ENCODE measurements at places on chromosomes 2 and 18.

- DNase-seq: no peak
Observed at GRCh38 chr2:169732075-169732474, 1.6 kb upstream of the KLHL23 start.

GRCh38 chr2:236395067-236395466 lies 130.9 kb upstream of the ASB18 start:
- DNase-seq: no peak

GRCh38 chr18:10131081-10131459 lies 217.3 kb downstream of the VAPA start:
- no peak for DNase-seq

DNA sequence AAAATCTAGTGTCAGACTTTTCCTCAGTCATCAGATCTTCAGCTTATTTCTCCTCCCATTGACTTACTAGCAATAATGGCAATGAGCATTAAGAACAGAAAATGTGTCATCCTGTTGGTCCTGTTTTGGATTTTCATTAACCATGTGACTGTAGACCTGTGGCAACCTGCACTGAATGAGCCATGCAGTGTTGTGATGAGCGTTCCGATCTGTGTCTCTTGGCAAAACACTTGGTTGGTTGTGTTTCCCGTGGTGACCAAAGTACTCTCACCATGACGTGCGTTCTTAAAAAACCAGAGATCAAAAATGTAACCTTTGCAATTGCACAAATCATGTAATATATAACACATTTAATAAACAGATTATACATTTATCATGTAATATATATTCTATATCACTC lies 138.6 kb downstream of the MAP3K20 start:
- no peak for DNase-seq

DNA sequence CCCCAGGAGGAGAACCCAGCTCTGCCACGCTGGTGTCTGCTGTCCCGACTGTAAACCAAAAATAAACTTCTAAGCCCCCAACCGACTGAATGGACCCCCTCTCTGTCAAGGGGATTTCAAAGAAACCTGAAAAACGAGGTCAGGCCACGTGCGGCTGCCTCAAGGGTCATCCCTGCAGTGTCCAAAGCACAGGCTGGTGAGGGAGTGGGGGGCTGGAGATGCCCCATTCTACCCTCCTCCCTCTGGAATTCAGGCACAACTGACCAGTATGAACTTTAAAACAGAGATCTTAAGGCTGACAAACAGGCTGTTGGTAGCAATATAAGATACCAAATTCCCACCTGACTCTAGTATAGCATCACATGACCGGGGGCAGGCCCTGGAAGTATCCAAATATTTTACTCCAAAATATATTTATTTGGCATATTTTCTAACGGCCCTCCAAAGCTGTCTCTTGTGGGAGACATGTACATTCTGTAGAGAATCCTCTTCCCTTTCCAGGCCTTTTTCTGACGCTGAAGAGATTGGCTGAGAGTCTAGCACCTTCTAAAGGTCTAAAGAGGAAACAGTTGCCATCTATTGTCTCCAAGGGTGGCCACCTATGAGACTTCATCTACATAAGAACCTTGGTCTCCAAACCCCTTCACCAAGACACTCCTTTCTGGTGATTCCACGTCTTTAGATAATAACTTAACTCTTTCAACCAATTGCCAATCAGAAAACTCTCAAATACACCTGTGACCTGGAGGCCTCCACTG lies 40.4 kb upstream of the CTDP1 start:
- no peak for DNase-seq

- no peak for DNase-seq
Observed at GRCh38 chr18:45851161-45851925, 25.9 kb downstream of the SIGLEC15 start.

- no peak for DNase-seq
Observed at GRCh38 chr2:96108541-96109360, 7.6 kb downstream of the ADRA2B start.

DNA sequence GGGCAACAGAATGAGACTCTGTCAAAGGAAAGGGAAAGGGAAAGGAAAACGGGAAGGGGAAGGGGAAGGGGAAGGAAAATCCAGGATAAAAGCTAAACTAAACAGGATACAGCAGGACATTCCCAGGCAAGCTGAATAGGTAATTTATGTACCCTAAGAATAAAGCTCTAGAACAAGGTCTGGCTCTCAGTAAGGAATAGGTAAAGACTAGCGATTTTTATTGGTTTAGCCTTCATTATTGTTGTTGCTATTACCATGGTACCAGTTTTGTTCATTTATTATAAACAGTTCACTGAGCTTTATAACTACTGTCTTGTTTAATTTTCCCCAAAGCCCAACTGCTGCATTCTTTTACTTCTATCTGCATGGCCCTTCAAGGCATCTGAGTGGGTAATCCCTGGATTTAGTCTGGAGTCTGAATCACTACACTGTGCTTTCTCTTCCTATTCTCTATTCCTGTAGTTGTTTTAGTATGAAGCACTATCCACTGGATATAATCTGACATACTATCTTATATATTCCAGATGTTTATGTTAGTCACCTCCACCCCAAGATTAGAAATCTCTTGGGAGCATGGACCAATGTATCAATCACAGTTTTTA lies 127.1 kb upstream of the TANK start:
- no peak for DNase-seq

DNA sequence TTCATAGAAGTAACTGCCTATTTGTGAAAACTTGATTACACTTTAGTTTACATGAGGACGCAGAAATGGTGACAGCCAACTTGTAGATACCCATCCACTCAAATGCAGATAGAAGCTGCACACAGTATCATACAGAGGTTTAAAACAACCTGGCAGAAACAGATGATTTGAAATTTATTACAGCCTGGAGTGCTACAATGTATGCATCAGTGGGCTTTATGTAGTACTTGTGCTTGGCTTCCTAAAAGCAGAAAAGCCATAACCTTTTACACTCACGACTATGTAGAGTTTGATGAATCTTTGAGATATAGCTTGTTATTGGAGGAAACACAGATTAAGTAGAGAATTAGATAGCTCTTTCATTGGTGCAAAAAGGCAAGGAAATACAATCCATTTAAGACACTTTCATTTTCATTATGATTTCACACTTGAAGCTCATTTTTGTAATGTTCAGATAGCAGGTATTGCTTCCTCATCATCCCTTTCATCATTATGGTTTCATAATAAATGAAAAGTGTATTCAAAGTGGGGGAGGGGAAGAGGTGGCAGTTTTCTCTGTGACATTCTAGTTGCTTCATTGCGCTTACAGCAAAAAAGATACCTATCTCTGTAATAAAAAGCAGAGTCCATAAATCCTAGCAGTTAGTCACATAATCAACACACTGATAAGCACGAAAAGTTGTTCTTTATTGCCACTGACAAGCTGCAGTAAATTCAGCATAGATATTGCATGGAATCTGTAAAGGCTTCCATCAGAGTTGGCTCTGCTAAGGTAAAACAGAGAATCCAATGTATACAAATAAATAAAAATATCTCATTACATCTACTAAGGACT lies 789.8 kb upstream of the FSHR start:
- DNase-seq: no peak

- no peak for DNase-seq
Observed at GRCh38 chr18:25464227-25464626, 112.3 kb upstream of the ZNF521 start.

GRCh38 chr18:77343846-77344510 lies 94.3 kb downstream of the GALR1 start:
- no peak for DNase-seq

DNA sequence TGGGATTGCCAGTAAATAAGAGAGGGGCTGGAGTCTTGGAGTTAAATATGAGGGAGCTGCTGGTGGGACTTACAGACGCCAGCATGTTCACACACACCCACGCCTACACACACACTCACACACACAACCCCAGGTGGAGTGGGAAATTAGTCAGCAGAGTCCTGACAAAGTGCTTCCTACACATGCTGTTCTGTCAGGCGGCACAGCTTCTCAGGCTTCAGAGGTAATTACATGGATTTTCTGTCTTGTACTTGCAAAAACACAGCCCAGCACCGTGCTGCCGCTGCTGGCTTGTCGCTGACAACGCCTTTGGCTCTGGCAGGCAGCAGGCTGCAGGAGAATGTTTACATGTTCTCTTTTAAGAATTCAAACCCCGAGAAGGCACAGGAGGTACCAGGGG lies 1186.3 kb upstream of the CELF4 start:
- DNase-seq: no peak

GRCh38 chr2:209984291-209984690 lies 18.1 kb upstream of the RPE start:
- no peak for DNase-seq

DNA sequence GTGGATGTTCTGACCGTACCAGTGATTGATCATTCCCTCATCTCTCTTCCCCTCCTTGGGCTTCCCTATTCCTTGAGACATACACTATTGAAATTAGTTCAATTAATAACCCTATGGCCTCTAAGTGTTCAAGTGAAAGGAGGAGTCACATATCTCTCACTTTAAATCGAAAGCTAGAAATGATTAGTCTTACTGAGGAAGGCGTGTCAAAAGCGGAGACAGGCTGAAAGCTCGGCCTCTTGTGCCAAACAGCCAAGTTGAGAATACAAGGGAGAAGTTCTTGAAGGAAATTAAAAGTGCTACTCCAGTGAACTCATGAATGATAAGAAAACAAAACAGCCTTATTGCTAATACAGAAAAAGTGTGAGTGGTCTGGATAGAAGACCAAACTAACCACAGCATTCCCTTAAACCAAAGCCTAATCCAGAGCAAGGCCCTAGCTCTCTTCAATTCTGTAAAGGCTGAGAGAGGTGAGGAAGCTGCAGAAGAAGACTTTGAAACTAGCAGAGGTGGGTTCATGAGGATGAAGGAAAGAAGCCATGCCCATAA lies 144.4 kb upstream of the LYPD6 start:
- DNase-seq: no peak

DNA sequence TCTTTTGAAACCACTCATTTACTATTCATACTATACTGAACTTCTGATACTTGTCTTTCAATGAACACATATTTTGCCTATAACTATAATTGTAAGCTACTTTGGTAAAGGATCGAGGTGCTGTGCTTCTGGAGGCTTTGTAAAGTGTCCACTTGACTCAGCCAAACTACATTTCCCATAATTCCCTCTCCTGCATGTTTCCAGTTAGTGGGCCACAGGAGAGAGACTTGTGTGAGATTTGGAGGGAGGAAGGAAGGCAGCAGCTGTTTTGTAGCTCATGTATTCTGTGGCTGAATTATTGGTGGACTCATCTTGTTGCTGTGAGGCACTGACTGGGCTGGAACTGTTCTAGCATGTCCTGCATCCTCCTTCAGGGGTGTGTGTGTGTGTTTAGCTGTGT lies 328.8 kb downstream of the ARL6IP6 start:
- DNase-seq: no peak

DNA sequence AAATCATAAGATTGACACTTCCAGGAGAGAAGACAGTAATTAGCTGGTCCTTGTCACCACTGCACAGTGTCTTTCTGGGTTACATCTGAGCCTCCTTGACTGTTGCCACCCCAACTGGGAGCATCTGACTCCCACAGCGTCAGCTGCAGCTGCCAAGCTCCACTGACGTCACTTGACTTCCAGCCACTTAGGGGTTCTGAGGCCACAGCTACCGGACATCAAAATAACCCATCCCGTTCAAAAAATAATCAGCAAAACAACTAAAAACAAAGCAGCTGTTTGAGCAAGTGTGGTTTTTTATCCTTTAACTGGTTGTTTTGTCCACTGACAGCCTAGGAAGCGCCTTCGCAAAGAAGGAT lies 206.5 kb upstream of the AGAP1 start:
- DNase-seq: no peak

GRCh38 chr2:136288249-136288648 lies 170.3 kb upstream of the CXCR4 start:
- DNase-seq: no peak

GRCh38 chr18:55857409-55857808 lies 269.4 kb upstream of the TCF4 start:
- DNase-seq: no peak

- DNase-seq: no peak
Observed at GRCh38 chr2:174717916-174718315, 46.4 kb downstream of the CHRNA1 start.

- DNase-seq: no peak
Observed at GRCh38 chr2:230178546-230179485, 41.0 kb downstream of the SP110 start.

GRCh38 chr2:237509905-237510304 lies 22.9 kb downstream of the MLPH start:
- DNase-seq: no peak

DNA sequence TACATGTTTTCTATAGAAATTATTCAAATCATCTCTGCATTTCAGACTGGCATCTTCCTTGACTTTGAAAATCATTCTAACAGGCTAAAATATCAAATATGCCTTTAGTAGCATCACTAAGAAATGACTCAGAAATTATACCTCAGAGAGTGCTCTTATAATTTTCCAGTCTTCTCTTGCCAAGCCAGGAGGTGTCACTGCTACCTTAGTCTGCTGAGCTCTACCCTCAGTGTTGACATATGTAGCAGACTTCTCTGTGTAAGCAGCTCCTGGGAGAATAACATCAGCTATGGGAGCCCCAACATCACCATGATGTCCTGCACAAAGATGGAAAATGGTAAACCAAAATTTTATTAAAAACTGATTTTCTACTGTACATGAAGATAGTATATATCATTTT lies 31.6 kb downstream of the NDUFS1 start:
- DNase-seq: no peak

- DNase-seq: no peak
Observed at GRCh38 chr2:235330775-235331451, 162.9 kb upstream of the AGAP1 start.

DNA sequence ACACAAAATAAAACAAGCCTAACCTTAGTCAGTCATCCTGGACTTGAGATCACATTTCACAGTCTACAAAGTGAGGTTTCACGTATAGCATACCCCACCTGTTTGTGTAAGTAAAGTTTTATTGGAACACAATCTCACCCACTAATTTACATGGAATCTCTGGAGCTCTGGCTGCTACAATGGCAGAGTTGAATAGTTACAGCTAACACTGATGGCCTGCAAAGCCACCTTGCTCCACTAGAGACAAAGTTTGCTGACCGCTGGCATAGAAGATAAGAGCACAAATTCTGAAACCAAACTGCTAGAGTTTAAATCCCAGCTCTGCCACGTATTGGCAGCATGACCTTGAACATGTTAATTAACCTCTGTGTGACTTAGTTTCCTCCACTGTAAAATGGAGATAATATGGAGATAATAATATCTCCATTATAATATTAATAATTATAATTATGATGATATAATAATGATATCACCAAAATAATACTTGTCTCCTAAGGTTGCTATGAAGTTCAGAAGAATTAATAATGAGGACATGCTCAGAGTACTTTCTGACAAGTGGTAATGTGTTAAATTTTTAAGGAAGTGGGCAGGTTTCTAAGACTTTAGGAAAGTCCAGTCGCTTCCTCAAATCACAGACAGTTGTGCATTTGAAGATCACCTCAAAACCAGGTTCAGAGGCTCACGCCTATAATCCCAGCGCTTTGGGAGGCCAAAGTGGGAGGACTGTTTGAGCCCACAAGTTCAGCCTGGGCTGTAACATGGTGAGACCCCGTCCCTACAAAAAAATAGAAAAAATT lies 204.6 kb downstream of the SH3RF3 start:
- no peak for DNase-seq

- no peak for DNase-seq
Observed at GRCh38 chr18:35377875-35378573, 887 bp upstream of the ZNF396 start.

DNA sequence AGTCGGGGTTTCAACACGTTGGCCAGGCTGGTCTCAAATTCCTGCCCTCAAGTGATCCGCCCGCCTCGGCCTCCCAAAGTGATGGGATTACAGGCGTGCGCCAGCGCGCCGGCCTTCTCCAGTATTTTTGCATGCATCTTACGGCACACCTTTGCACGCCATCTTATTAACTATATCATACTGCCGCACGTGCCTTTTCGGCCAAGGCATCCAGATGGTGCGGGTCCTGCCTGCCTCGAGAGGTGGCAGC lies 765 bp upstream of the ING5 start:
- no peak for DNase-seq

Measured in activated CD4-positive, CD25-positive, alpha-beta regulatory T cell (primary cell).